AG20443 (cell line): ENCODE measurements at places on chromosomes 5 and 9.
A peak's percentile ranks its signal among the peaks of the same experiment; 100 is the strongest.

GRCh38 chr5:133565993-133566392, 46.3 kb downstream of the FSTL4 start:
- peak; percentile 26 for DNase-seq

- DNase-seq = no peak
These were observed 14.5 kb downstream of the BRD9 start for GRCh38 chr5:878125-878524.

DNA sequence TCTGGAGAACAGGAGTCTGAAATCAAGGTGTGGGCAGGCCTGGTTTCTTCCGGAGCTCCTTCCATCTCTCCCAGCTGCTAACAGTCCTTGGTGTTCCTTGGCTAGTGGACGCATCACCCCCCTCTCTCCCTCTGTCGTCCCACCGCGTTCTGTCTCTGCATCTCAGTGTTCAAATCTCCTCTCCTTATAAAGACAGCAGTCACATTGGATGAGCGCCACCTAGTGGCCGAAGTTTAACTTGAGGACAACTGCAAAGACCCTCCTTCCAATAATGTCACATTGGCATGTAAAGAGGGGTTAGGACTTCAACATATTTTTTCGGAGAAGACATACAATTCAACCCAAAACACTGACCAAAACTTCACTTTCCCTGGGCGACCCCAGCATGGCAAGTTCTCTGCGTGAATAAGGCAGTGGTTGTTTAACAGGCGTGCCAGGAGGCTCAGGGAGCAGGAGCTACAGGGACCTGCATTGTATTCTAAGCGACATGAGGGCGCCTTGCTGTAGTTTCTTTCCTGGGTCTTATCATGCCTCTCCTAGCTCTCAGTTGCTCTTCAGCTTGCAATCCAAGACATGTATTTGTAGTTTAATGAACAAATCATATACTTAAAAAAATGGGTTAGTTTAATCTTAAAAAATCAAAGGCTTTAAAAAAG, 27.9 kb upstream of the BASP1 start:
- peak; percentile 50 for DNase-seq

GRCh38 chr9:121299467-121300282, 31.7 kb downstream of the GSN start:
- DNase-seq = peak; percentile 66

GRCh38 chr9:20253635-20254034, 368.7 kb downstream of the MLLT3 start:
- no peak for DNase-seq

DNA sequence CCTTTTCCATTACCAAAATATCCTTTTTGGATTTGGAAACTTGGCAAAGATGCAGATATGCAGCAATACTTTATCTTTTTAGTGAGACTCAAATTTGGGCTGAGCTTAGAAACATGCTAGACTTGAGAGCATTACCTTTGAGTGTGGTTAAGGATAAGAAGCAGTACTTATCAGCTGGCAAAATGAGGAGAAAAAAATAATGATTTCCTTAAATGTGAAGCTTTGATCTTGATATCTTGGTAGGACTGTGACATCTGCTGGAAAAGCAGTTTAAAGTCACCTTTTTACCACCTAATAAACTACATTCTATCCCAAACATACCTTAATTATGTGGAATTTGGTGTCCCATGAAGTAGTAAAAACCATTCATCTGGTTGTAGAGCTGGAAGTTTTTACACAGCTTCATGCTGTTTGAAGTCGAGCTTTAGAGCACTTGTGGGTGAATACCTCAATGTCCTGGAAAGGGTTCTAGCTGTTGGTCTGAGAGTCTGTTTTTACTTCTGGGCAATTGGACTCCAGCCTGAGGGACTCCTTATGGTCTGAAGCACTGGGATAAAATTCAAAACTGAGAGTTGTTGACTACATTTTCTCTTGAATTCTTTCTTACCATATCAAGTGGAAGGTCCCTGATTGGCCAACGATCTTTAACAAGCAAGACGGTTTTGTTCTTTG, 53.4 kb downstream of the LRRC70 start:
- no peak for DNase-seq

DNA sequence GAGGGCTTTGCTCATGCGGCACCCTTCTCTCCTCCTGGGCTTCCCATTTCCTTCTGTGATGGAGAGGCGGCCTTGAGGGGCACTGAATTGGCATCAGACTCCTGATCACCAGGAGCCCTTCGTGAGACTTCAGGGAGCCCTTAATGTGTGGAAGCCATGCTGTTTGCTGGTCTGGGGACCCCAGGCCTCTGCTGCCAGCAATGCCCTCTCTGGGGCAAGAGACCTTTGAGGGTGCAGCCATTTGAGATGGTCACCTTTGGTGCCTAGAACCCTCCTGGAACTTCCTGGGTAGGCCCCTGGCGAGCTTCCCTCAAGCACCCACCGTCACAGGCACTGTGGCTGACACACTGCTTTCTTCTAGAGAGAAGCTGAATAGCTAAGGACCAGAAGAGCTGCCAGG, 338.7 kb upstream of the IRX4 start:
- no peak for DNase-seq

GRCh38 chr9:99391937-99392594, 170.0 kb downstream of the SEC61B start:
- no peak for DNase-seq

DNA sequence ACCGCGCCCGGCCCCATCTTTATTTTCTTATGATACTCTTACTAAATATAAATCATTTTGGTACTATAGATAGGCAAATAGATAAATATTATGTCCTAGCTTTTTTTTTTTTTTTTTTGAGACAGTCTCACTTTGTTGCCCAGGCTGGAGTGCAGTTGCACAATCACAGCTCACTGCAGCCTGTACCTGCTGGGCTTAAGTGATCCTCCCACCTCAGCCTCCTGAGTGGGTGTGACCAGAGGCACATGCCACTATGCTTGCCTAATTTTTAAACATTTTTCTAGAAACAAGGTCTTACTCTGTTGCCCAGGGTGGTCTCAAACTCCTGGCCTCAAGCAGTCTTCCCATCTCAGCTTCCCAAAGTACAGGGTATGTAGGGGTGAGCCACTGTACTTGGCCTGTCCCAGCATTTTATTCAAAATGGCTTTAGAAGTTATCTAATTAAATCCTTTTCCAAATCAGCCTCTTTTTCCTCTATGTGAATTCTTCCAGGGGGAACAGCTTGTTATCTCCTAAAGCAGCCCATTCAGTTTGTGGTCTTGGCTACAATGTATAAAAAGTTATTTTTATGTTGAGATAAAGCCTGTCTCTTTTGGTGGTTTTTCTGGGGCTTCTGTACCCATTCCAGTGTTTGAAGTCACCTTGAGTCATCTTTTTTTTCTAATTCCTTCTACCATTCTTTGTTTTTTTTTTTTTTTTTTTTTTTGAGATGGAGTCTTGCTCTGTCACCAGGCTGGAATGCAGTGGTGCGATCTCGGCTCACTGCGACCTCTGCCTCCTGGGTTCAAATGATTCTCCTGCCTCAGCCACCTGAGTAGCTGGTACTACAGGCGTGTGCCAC, 12.1 kb downstream of the MELK start:
- DNase-seq = peak; percentile 70

DNA sequence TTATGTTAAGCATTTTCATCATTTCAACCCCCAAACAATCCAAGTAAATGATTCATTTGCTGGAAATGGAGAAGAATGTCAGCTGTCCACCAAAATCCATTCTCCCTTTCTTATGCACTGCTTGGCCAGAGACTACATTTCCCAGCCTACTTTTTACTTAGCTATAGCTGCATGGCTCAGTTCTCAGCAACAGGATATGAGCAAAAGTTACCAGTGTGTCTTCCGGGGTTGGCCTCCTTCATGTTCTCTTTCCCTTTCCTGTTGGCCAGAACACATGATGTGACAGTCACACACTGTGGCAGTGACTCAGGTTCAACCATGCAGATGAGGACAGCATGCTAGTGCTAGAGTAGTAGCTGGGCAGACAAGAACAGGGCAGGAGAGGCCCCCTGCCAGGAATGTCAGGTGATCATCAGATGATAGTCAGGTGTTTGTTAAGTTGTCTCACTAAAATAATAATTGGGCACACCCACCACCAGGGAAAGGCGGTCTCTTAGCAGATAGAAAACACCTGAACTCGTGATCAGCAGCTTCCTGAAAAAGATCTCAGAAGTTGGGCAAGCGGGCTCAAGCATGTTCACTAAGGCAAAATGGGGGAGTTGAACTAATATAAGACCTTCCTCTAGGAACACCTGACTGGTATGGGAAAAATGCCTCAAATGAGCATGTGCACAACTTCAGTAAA, 12.2 kb downstream of the GPR150 start:
- peak; percentile 30 for DNase-seq
